Fibroblast of skin of left biceps (primary cell): ENCODE measurements at places on chromosomes 12 and 14.
A peak's percentile ranks its signal among the peaks of the same experiment; 100 is the strongest.

GRCh38 chr12:46663318-46663717 lies 162.5 kb downstream of the SLC38A4 start:
- no peak for DNase-seq

- no peak for DNase-seq
Observed at GRCh38 chr12:108043286-108043685, 85.8 kb upstream of the WSCD2 start.

- DNase-seq, result no peak
Observed at GRCh38 chr12:129863938-129864337, 39.9 kb downstream of the TMEM132D start.

DNA sequence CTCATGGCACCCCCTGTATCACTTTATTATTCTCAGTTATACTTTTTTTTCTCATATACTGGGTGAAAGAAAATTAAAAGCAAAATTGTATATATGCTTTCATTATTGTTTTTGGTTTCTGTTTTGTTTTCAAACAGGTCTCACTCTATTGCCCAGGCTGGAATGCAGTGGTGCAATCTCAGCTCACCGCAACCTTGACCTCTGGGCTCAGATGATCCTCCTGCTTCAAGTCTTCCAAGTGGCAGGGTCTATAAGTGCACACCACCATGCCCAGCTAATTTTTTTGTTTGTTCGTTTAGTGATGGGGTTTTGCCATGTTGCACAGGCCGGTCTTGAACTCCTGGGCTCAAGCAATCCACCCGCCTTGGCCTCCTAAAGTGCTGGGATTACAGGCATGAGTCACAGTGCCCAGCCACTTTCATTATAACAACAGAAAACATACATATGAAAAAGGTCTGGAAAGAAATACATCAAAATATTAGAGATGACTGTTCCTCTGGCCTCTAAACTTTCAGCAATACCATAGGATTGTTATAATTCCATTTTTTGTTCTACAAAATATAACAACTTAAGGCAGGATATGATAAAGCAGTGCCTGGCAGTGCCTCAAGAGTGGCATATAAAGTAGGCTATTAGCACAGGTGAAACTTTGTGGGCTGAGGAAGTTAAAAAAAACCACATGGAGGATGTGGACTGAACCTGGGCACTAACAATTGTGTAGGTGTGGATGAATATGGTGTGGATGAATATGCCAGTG lies 5.8 kb upstream of the NTN4 start:
- DNase-seq, result no peak

DNA sequence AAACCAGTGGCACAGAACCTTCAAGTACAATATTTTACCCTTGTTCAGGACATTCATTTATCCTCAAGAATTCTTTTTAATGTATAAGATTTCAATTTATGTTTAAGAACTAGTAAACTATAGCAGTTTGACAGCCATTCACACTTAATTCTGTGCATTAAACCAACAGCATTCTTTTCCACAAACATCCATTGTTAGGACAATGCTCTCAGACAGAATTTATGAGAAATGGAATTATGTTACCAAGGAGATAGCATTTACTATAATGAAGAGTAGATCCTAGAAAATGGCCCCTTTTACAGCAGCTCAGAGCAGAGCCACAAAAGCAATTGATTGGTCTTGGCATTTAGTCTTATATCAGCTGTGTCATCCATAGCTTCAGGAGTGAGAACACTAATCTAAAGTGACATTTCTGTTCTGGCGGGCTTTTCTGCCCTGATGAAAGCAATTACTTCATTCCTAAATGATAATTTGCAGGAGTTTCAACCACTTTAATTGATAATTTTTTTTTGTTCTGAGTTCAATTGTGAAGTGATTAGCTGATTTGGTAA lies 268.9 kb downstream of the NPAS3 start:
- DNase-seq, result no peak

GRCh38 chr12:93895089-93895445 lies 217.9 kb downstream of the CRADD start:
- no peak for DNase-seq

GRCh38 chr14:102431751-102432150 lies 69.0 kb downstream of the TECPR2 start:
- no peak for DNase-seq

DNA sequence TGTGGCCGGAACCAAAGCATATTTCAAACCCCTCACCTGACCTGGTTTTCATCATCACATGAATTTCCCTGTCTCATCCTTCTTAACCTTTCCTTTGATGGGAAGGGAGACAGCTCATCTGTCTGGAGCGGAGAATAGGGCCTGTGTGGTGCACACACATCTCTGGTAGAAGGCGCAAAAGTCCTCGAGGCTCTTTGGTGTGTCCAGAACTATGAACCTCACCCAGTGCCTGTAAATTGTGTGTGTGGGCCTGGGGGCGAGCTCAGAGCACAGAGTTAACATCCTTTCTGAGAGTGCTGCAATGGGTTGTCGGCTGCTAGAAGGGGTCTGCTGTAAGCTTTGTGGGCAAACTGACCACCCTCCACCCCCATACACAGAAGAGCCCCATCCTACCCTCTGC lies 749 bp downstream of the GALNT6 start:
- no peak for DNase-seq

DNA sequence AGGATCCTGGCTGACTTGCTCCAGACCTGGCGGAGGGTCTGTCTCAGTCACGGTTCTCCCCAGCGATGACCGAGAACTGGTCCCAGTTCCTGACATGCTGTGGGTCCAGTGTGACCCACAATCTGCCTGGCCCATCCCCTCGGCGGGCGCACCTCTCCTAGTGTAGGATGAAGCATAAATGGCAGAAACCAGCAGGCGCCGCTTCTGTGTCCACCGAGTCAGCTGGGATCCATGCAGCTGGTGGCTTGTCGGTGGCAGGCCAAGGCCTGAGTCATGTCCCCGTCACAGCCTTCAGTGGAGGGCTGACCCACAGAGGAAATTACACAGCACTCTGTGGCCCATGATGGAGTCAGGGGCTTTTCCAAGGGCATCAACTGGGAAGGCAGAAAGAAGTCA lies 38.5 kb downstream of the NFKBIA start:
- no peak for DNase-seq

DNA sequence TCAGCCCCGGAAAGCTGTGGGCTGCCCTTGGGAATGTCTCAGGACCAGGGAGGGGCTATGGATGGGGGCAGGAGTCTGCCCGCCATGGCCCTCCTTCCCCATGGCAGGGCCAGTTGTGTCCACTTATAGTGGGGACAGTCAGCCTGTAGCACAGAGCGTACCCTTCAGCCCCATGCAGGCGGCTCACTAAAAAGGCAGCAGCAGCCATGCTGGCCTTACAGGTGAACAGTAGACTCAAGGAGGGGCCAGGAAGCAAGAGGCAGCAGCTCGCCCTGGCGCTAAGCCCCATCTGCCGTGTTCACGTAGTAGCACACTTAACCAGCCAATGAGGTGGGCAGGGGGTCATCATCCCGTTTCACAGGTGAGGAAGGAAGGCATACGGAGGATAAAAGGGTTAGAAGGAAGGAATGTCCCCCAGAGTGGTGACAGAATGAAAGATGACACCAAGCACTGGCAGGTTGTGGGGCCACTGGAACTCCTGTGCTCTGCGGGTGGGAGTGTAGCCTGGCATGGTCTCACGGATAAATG lies 52.7 kb downstream of the FAM222A start:
- no peak for DNase-seq

DNA sequence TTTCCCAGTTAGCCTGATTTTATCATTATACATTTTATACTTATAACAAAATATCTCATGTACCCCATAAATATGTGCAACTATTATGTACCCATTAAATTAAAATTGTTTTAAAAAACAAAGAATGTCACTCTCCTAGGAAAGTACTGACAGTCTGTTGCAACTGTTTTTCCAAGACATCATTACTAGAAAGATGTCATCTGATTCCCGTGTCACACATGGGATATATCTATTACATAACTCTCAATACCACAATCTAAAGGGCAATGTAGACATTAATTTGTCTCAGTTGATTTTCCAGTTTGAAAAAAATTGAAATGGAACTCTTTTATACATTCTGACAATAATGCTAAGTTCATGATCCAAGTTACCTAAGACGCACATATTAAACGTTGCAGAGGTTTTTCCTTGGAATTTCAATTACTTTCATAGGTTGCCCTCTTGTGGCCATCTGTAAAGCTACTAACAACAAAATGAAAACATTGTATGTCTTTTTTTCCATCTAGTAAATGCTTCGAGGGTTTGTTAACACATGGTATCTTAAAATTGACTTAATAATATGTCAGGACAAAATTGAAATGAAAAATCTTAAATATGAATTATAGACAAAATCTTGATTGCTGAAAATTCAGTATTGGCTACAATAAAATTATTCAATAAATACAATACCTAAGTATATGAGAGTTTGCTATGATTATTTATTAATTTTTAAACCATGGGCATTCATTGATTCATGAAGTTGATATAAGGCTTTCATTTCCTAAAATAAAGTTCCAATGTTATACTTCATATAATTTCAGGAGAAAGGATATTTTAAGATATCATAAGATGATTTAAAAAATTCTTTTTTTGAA lies 131.6 kb downstream of the PPFIA2 start:
- peak; percentile 2 for DNase-seq

DNA sequence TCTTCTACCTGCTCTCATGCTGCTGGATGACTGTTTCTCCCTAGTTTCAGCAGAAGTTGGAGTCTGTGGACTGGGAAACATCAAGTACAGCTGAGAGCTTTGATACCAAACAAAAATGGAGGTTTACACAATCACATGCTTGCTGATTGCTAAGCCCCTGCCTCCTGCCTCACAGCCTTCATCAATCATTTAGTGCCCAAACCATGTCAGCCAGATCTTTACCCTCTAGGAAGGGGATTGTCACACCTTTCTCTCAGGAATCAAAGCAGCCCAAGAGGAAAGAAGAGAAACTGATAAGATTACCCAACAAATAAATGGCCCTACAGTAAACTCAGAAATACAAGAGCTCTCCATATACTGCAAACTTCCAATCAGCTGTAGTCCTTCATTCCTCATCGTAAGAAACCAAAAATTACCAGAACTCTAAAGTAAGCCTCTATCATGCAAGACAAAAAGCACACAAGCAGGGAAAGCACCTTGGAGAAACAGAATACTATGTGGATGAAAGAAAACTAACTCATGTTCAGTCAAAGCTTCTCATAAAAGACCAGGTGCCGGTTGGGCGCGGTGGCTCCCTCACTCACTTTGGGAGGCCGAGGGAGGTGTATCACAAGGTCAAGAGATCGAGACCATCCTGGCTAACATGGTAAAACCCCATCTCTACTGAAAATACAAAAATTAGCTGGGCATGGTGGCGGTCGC lies 63.6 kb upstream of the RESF1 start:
- no peak for DNase-seq

GRCh38 chr12:80937391-80938238 lies at the start of gene LIN7A:
TSS of gene LIN7A (minus strand) at chr12:80937934. CDS start at chr12:80937722, 212 bp downstream.
- no peak for DNase-seq

- peak; percentile 51 for DNase-seq
Observed at GRCh38 chr12:102539651-102540553, 59.5 kb upstream of the IGF1 start.
